ENCODE measurements at places on chromosomes 3 and 15.

- no peak for DNase-seq
Measured at GRCh38 chr3:132342183-132342582, 25.0 kb downstream of the ACP3 start.

DNA sequence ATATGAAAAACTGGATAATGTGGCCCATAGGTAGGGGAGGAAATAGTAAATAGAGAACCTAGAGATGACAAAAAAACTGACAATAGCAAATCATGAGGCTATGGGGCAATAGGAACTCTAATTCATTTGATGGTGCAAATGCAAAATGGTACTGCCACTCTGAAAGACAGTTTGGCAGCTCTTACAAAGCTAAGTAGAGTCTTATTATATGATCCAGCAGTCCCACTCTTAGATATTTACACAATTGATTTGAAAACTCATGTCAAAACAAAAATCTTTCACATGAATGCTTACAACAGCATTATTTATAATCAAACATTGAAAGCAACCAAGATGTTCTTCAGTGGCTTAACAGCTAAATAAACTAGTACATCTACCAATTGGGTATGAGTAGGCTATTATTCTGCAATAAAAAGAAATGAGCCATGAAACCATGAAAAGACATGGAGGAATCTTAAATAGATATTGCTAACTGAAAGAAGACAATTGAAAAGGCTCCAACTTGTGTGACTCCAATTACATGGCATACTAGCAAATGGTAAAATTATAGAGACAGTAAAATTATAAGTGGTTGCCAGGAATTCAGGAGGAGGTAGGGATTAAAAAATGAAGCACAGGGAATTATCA is 321.8 kb upstream of the STAC start:
- DNase-seq: no peak

GRCh38 chr3:150889106-150889505 is 16.1 kb downstream of the MINDY4B start:
- DNase-seq: no peak

GRCh38 chr15:41881920-41882688 is 11.7 kb downstream of the SPTBN5 start:
- DNase-seq: no peak

- no peak for DNase-seq
Measured at GRCh38 chr15:83565553-83566159, 88.3 kb upstream of the ADAMTSL3 start.

DNA sequence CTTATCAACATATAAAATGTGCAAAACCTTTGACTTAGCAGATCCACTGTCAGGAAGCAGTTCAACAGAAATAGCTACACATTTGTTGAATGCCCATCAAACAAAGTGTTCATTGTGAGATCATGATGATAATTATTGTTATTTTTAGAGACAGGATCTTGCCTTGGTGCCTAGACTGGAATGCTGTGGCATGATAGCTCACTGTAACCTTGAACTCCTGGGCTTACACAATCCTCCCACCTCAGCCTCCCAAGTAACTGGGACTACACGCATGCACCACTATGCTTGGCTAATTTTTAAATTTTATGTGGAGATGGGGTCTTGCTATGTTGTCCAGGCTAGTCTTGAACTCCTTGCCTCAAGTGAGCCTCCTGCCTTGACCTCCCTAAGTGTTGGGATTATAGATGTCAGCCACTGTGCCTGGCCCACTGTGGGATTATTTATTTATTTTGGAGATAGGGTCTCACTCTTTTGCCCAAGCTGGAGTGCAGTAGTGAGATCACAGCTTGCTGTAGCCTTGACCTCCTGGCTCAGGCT is 8.8 kb downstream of the MAP2K5 start:
- no peak for DNase-seq

DNA sequence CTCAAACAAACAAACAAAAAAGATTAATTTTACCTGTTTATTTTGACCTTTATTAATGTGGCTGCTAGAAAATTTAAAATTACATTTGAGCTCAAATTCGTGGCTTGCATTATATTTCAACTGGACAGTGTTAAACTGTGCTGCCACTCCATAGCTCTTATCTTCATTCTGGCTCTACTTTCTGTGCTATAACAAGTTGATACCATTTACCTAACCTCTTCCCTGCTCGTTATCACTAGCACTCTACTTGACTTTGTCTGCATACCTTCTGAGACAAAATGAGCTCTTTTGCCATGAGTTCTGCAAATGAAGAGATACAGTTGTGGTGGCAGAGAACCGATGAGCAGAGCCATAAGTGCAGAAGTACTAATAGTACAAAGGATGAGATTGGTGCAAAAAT is 26.4 kb downstream of the MINDY2 start:
- DNase-seq: no peak

GRCh38 chr3:31777887-31778286 is 203.2 kb downstream of the OSBPL10 start:
- no peak for DNase-seq

DNA sequence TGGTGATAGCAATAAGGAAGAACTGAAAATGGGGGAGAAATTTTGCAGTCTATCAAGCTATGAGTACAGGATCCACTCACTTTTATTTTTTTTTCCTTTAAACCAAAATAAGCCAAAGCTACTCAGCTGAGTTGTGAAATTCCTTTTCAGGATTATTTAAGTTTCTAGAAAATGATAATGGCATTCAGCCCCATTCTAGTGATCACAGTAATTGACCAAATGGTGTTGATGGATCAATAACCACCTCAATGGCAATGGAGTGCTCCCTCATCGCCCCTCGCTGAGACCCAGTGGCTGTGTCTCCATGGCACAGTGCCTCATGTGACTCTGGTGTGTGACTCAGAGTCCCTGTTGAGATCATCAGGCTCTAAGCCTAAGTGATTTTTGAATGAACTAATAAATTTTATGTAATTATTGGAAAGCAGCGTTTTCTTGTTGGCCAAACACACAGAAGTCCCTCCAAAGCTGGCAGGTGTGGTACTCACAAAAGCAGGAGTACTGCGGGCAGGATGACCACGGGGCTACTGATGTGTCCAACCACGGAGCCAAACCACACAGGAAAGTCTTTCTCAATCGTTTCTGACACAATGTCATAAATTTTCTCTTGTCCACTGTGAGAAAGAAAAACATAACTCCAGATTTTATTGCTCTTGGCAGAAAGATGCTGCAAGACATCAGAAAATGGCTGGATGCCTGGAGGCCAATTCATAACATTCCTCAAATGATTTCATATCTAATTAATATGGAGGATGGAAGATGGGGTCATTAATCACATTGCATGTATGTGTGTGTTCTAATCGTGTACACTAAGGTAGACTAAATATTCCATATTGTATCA is 14.4 kb upstream of the STARD5 start:
- DNase-seq: no peak

DNA sequence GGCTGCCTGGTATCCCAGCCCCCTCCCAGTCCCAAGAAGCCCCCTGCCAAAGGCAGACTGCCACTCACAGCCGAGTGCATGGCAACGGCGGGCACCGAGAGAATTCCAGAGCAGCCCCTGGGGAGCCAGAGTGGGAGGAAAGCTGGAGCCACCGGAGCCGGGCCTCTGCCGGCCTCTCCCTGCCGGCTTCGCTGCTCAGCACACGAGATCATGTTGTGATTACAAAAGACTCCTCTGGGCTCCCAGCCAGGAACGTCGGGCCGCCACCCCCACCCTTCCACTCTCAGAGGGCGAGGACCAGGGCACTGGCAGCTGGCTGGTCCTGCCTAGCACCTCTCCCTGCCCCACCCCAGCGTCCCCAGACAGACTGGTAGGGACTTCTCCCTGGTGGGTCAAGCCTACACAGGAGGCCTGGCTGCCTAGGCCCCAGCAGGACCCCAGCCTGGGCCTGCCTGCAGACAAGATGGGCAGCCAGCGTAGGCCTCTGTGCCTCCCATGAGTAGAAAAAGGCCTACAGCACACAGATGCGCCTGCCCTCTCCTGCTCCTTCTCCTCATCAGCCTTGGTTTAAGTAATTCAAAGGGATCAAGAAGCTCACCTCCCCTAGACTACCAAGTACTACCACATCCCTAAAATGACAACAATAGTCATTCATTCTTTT is at the start of gene CCDC9B:
Gene CCDC9B, minus strand, starts transcription at position 200 of the 661 bp plus-strand sequence. Its CDS starts 120 bp downstream, at position 80.
- no peak for DNase-seq

DNA sequence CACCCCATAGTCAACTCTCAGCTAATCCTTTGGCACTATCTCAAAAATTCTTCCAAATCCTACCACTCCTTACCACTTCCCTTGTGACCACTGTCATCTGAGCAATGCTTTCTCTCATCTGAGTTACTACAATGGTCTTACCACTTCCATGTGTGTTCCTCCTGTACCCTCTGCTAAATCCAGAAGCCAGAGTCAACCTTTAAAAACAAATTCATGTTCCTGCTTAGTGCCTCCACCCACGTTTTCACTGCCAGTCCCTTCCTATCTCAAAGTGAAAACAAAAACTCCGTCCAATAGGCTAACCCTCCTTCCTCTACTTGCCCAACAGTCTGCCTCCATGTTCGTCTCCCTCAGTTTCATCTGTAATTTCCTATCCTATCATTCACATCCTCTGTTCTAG is 109.0 kb downstream of the ADAMTS9 start:
- DNase-seq: no peak

DNA sequence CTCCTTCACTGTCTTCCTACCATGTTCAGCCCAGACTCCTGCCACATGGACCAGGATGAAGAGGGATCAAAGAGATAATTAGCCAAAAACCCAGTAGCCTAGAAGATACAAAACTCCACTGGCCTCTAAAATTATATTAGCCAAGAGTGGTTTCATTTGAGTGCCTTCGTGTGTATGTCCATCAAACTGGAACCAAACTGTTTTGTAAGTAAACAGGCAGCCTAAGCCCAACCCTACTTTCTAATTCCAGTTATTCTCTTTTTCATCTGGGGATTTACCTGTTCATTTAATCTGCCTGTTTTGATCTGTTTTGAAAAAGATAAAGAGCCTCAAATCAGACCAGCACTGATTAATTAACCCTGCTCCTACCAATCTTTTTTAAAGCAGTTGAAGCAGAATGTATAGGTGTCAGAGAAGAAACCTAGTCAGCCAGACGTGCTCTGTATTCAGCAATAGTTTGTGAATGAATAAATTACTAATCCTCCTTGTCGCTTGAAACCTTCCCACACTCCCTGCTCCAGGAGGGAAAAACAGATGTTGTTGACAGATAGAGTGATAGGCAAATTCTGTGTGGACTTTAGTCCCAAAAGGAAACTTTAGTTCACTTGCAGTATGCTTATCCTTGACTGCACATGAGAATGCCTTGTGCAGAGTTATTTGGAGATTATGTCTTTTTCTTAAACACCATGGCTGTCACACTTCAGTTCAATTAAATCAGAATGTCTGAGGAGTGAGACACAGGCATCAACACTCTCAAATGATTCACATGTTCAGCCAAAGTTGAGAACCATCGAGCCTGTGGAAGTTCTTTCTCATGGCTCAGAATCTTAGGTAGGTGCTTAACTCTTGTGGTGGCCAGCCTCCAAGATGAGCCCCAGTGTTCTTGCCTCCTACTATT is 55.5 kb upstream of the ZBED2 start:
- DNase-seq: no peak

All from stimulated activated CD4-positive, alpha-beta T cell treated with anti-CD3 and anti-CD28 coated beads, TNF-alpha, amount 100 ng/mL, for 4 hours (primary cell).